Vagina (tissue), 2 donors: ENCODE measurements at places on chromosomes 4 and X.

DNA sequence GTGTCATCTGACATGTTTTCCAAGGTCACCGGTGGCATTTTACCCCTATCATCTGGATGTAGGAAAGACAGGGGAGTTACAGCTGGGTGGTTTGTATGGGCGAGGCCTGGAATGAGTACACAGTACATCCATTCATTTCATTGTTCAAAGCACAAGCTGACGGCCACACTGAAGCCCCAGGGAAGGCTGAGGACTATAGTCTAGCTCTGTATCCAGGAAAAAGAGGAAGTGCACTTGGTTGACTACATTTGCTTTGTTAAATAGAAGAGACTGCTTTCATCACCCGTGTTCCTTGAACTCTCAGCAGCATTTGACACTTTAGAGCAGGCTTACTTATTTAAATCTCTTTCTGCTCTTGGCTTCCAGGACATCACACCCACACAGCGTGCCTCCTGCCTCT, 1041.0 kb upstream of the TENM3 start:
- no peak for DNase-seq

DNA sequence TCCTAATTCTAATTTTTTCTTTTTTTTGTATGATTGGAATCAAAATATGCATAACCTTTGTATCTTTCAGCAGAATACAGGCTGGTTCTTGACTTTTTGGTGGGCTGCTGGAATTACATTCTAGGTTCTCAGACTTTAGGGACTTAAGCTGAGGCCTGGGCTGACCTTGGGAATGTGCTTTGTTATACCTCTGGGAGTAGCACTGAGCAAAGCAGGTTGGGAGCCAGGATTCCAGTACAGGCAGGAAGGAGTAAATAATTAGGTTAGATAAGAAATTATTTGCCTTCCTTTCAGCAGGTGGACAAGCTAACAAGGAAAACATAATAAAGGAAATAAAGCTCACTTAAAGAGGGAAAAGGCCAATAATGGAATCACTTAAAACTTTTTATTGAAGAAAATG, 49.9 kb upstream of the SLC4A4 start:
- DNase-seq: no peak

DNA sequence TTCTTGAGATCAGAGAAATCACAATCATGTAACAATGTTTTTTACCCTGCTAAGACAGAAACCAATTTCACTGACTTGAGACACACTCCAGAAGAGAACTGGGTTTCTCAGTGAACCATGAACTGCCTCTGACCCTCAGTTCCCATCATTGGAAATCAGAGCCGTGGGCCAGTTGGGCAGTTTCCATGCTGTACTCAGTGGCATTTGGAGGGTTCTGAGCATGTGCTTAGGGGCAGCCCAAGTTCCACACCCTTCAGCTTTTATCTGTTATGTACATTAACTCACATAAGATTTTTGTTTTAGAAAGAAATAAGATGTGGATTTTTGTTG, 77.9 kb downstream of the BTC start:
- DNase-seq: no peak

DNA sequence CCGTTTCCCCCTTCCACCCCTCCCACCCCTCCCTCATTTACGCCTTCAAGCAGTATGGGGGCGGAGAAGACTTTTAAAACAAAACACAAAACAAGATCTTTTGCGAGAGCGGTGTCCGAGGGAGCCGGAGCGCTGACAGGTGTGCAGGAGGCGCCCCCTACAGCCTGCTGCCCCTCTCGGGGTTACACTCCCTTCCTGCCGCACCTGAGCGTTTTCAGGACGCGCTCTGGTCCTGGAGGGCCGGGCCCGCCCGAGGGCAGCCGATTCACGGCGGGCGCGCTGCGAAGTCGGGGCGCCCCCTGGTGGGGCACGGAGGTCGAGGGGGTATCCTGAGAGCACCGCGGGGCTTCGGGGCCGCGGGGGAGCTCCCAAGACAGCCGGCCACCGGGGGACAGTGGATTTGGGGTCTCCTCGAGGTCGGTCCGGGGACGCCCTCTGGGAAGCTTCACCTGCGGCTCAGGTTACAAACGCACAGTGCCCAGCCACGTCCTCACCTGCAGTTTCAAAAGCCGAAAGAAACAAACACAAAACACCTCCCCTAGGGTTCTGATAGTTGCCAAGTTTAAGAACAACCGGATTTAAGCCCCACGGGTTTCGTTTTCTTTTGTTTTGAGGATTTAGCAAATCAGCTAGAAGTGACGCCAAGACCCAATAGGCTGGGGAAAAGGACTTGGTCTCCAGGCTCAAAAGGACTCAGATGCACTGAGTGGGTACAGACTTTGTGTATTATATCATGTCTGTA, 8.0 kb upstream of the NEUROG2 start:
- DNase-seq: no peak

- DNase-seq: no peak
These were observed 82.0 kb downstream of the HAUS3 start for GRCh38 chr4:2159931-2160330.

GRCh38 chr4:60744767-60745166, 455.4 kb upstream of the ADGRL3 start:
- DNase-seq: no peak

- no peak for DNase-seq
These were observed 82.7 kb upstream of the MAML3 start for GRCh38 chr4:140236654-140237169.

GRCh38 chr4:165994701-165995100, 121.7 kb downstream of the TLL1 start:
- DNase-seq: no peak

- DNase-seq: no peak
These were observed 155.6 kb upstream of the PITX2 start for GRCh38 chr4:110778521-110778920.

- no peak for DNase-seq
These were observed 482.8 kb upstream of the HTR2C start for GRCh38 chrX:114101081-114101480.

- no peak for DNase-seq
These were observed 315.6 kb upstream of the SMIM31 start for GRCh38 chr4:164438321-164438720.

- no peak for DNase-seq
These were observed 832.5 kb upstream of the GRID2 start for GRCh38 chr4:91471280-91471679.

- no peak for DNase-seq
These were observed 9.3 kb downstream of the NKX1-1 start for GRCh38 chr4:1396806-1397455.

DNA sequence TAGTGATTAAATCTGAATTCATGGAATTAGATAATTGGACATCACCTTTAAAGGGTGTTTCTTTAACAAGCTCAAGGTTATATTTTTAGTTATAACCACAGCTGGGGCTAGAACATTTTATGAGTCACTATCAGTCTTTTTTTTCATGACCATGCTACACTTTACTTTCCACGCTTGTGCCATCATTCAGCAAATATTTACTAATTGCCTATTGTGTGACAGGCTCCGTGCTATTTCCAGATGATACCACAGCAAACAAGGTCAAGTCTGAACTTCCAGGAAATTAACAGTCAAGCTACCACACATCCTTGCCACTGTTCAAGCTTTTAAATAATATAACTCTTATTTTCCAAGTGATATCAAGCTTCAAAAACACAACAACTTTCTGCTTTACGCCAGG, 16.5 kb downstream of the SPANXN3 start:
- no peak for DNase-seq

DNA sequence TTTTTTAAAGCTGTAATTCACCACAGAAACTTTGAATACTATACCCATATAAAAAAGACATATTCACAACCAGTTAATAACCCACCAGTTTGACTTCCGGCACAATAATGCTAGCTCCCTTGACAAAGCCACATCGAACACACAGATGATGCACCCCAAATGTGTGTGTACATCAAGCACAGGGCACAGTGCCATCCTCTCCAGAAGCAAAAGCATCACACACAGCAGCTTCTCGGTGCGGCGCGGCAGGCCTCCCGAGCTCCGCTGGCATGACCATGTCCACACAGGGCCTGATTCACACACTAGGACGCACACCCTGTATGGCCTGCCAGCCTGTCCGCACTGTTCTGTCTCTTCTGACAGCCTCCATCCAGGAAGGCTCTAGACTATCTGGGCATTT, 88.0 kb downstream of the LEF1 start:
- no peak for DNase-seq

GRCh38 chrX:153667281-153667955, 6.2 kb downstream of the PNCK start:
- no peak for DNase-seq

DNA sequence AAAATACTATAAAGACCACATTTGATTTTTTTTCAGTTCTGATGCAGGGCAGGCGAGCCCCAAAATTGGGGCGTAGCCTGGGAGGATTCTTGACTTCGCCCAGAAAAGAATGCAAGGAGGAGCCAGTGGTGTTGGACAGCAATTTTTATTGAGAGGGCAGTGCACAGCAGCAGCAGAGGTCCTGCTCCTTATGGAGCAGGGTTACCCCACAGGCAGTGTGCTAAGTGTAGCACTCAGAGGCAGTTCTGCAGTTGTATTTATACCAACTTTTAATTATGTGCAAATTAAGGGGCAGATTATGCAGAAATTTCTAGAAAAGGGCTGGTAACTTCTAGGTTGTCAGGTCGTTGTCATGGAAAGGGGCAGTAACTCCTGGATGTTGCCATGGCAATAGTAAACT, 69.9 kb downstream of the GASK1B start:
- DNase-seq: no peak

DNA sequence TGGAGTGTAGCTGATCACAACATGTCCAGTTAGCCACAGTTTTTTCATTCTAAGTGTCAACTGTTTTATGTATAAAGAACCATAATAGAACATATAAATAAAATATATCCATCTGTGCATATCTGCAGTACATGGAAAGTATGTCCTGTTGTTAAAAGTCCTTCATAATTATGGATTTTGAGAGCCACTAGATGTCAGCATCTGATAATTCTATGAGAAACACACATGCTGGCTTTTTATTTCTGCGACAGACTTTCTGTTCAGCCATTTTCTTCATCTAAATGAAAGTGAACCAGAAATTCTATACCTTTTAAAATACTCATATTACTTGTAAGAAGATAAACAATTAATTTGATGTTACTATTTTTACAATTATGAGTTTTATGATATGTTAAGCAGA, 251.5 kb downstream of the GPM6A start:
- DNase-seq: no peak

- DNase-seq: no peak
These were observed 84.6 kb upstream of the RPL34 start for GRCh38 chr4:108535757-108536156.

DNA sequence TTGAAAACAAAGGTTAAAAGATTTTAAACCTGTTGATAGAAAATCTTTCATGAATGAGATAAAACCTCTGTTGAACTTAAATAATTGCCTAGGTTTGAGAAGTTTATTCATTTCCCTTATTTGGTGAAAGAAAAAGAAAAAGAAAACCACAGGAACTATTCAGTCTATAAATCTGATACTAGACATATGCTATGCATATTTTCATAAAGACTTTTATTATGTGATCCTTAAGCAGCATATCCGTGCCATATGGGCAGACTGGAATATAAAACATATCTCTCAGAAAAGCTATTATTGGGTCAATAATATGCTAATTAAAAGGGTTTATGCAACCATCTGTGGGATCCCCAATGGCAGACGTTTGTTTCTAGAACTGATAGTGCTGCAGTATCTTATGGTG, 178.7 kb downstream of the RASL11B start:
- no peak for DNase-seq

DNA sequence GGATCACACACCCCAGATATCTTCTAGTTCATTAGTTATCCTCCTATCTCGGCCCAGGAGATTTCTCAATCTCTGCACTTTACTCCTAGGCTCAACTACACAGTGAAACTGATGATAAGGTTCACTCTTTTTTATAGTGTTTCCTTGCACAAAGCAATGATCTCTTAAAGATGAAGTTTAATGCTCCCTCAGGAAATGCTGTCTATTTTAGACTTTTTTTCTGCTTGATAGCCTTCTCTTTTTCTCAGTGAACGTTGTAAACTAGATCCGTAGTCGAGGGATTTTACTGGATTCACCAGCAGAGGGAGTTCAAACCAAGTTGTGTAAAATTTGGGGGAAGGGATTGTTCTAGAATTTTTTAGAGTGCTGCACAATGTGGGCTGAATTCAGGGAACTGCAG, 269.6 kb downstream of the GBA3 start:
- no peak for DNase-seq

DNA sequence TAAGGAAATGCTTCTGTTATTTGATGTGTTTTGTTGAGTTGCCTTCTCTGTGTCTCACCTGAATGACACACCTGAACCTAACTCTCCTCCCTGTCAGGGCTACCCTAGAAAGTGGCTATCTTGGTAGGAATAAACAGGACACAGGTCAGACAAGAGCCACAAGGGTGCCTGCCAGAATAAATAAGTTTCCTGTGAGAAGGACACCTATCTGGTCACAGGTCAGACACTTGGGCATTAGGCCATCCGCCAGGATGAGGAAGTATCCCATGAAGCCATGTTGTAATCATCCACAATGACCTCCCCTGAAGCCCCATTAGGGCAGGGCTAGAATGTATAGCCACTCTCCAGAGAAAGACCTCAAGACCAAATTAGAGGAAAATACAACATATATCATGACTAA, 318.8 kb downstream of the ZNF674 start:
- DNase-seq: no peak

DNA sequence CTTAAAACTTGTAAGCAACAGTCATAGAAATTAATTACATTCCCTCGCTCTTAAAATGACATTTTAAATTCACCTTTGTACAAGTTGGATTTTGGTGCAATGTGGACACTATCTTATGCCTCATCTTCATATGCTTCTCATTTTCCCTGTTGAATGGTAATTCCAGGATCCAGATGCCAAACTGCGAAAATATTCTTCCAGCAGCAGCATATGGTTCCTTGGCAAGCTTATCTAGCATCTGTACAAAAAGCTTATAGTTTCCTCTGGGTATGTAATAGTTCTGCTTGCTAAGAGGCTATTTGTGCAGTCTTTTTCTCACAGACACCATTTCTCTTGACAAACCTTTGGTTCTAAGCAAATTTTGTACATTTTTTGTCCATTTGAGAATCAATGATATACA, 2079.7 kb upstream of the AGA start:
- DNase-seq: no peak

GRCh38 chr4:117889978-117890377, 144.3 kb upstream of the NDST3 start:
- no peak for DNase-seq

- no peak for DNase-seq
These were observed 110.8 kb downstream of the AFAP1 start for GRCh38 chr4:7828793-7829301.

GRCh38 chr4:138540056-138540800, 298.1 kb upstream of the SLC7A11 start:
- no peak for DNase-seq

- DNase-seq: no peak
These were observed 1042.3 kb downstream of the FSTL5 start for GRCh38 chr4:161121451-161121850.

DNA sequence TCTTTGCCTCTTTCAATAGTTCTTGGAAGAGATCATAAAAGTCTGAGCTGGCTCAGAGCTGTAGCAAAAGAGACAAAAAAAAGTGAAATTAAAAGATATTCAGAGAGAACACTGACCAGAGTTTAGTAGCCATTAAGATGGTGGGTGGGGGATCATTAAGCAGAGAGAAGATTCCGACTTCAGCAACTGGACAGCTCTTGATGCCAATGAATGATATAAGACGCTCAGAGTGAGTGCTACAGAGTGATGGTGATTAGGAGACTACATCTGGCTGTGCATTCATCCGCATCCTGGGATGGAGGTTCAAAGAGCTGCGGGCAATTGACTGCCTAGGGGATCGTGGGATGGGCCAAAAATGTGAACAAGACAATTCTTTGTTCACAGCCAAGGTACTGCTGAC, 178.5 kb downstream of the PACRGL start:
- DNase-seq: no peak
